ENCODE measurements at places on chromosomes 1 and 21. TPM values are rescaled to one million over a fixed set of nuclear protein-coding genes. Genes with fewer than 3 reads are reported as not detected.

- DNase-seq: no peak
Measured at GRCh38 chr1:180254496-180254819, 24.4 kb downstream of the LHX4 start.

Gene SPRR3
- not detected for total RNA-seq

GRCh38 chr1:26838474-26839338 is 12.2 kb downstream of the ZDHHC18 start:
- DNase-seq: no peak

- no peak for DNase-seq
Measured at GRCh38 chr1:110647254-110647891, 27.4 kb downstream of the KCNA3 start.

Gene MPL
- total RNA-seq: 0.48 TPM

DNA sequence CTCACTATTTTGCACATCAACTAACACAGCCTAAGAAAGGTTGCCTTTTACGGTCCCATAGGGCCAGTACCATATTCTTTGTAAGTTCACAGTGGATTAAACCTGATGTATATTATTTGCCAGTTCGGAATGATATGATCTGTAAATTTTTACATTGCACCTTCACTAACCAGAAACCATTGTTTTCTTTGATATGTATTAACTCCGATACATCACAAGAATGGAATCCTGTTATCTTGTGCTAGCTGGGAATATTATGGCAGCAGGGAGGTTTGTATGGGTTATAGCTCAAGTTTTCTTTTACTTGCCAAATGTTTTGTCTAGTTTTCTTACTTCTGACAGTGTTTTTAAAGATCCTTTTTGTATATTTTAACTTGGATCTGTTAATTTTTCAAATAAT is 51.4 kb upstream of the S1PR1 start:
- DNase-seq: no peak

DNA sequence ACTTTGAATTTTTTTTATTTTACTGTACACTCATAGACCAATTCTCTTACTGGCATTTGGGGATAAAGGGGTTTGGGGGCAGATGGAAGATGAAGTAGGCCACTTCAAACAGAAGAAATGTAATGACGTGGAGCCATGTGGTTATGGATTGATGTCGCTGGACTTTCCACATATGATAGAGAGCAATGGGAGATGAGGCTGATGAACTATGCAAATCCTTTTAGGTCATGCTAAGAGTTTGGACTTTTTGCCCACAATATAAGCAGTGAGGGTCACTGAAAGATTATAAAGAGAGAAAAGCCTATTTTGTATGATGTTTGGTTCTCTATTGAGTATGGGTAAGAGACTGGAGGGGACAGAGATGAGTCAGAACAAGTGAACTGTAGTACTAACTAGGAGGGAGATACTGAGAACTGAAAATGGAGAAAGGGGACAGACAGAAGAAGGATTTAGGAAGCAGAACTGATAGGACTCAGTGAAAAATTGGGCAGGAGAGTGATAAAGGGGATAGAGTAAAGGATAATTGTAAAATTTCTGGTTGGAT is 9.2 kb downstream of the C1orf21 start:
- DNase-seq: no peak

Gene NPHS2
- total RNA-seq: not detected

Gene GNPAT
- total RNA-seq: 77.6 TPM

DNA sequence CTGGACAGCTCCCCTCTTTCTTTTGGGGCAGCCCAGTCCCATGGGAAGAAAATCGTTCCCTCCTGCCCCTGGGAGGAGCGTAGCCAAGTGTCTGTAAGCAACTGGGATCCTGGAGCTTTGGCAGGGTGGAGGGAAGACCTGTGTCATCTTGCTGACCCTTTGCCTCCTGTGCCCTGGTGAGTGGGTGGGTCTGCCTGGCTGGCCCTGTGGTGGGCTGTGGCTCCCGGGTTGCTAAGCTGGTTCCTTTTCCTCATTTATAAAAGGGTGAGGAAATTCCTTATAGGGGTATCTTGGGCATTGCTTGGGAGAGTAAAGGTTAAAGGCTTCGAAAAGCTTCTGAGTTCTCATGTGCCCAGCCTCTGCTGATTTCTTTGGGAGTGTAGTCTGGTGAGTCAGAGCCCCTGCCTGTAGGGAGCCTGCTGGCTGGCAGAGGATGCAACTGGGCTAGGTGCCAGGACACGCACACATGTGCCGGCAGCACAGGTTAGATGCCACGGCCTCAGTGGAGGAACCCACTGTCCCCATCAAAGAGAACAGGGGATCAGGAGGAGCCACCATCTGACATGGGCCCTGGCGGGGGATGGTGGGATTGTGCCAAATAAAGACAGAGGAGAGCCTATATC is 85.2 kb downstream of the ARHGEF10L start:
- no peak for DNase-seq

DNA sequence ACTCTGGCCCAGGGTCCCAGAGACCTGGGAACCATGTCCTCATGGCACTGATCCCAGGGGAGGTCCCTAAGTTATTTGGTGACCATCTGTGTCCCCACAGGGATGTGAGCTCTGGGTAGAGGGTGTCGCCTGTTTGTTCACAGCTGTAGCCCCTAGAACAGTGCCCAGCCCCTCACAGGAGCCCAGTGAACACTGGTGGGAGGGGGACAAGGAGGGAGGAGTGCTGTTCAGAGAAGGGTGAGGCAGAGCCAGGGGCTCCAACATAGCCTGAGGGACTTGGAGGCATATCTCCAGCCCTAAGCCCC is 450.4 kb downstream of the MATN1 start:
- DNase-seq: no peak

Gene DNAH14
- total RNA-seq: 53.7 TPM

Gene RPL11
- total RNA-seq: 2,124 TPM

DNA sequence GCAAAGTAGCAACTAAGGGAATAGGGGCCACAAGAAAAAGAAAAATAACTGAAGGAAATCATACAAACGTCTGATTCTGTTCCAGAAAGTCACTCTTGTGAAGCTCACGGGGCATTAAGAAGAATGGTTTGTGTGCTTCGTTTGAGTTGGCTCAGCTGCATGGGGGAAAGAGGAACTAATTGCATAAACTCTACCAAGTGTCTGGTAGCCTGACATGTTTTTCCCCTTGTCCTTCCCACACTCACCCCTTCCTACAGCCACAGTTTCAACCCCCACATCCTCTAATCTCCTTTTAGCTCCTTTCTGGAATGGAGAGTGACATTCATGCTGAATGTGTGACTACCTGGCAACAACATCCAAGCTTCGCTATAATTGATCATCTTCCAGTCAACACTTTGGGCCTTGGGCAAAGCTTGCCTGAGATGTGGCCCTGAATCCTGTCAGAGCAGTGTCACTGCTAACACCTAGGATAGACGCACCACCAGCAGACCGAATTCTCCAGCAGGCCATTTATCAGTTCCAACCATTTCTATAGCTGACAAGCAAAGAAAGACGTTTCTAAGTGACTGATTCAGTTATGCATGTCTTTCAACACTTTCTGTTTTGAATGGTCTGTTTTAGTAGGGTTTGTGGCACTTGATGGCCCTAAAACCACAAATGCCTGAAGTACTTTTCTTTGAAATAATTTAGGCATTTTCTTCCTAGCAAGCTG is 439.6 kb downstream of the TTLL7 start:
- DNase-seq: no peak

GRCh38 chr1:204304067-204304466 is 55.7 kb downstream of the PLEKHA6 start:
- peak; percentile 76 for DNase-seq

Gene LRRIQ3
- total RNA-seq: 0.42 TPM

- DNase-seq: no peak
Measured at GRCh38 chr1:115555446-115555845, 86.3 kb upstream of the VANGL1 start.
